Stimulated activated CD4-positive, alpha-beta T cell treated with anti-CD3 and anti-CD28 coated beads, Interleukin-1b, Interleukin-23, amount 100 ng/mL, for 1 hour (primary cell): ENCODE measurements at places on chromosomes 5 and 9.

DNA sequence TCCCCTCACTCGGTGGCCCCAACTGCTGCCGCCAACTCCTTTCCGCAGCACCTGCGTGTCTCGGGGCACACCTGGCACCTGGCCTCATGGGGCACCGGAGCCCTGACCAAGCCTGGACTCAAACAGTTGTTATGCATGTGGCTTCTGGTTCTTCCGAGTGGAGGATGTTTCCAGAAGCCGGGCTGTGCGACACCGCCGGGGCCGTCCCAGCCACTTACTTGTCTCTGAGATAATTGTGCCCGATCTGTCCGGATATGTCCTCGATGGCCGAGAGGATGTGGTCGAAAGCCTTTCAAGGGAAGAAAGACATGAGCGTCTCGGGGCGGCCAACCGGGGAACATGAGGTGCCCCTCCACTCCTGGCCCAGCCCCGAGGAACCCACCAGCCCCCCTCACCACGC is 38.4 kb downstream of the EXOC3 start:
- no peak for DNase-seq

DNA sequence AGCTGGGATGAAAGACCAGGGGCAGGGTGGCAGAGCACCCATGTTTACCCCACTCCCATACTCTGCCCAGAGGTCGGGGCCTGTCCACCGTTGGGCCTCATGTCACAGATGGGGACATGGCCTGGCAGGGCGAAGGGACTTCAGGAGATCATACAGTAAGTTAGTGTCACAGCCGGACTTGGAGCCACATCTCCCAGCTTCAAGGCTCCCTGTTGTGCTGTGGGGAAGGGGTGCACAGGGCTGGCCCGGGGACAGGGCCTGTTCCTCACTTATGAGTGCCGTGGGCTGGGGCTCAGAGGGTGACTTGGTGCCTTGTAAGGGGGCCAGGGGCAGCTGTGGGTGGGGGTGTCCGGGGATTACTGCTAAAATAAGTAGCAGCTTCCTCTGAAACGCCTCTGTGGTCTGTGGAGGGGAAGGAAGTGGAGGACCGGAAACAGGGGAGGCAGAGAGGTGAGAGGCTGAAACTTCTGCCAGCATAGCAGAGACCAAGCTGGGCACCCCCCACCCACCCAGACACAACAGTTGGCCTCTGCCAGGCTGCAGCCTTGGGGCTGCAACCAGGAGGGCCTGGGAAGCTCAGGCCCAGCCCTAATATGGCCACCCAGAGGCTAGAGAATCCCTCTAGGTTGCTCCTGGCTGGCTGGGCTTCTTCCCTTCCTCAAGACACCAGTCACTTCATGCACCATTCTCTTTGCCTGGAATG is 41.1 kb upstream of the NEK6 start:
- DNase-seq: peak; percentile 17

DNA sequence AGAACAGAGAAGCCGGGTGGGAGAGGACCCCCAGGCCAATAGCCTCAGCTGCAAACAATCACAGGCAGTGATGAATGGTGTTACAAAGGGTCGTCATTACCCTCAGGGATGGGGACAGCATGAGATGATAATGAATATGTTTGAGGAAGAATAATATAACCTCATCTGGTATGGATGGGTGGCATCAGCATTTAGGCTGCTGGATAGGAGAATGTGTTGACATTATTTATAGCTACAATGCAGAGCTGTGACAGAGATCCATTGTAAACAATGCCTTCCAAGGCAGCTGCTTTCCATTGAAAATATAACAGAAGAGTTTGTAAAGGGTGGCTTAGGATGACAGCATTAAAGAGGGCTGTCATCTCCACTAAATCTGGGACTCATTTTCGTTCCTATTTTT is 365.5 kb downstream of the KCNN2 start:
- DNase-seq: no peak

DNA sequence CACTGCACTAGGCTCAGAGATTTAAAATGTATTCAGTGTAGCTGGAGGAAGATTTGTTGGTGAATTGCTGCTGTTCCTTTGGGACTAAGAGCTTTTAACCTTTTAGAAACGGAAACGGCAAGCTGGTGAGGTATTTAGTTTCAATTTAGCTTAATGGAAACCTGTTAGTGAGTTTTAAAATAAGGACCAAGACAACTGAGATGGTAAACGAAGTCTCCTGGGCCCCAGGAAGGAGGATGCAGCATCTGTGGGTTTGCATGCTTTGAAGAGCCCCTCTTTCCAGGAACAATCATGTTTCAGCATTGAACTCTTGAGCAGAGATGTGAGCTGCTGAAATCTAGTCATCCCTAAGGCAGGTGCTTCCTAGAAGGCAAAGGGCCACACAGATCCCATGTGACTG is 16.5 kb downstream of the DNAI1 start:
- no peak for DNase-seq

- DNase-seq: no peak
Observed at GRCh38 chr5:69504036-69504435, 11.4 kb downstream of the OCLN start.

DNA sequence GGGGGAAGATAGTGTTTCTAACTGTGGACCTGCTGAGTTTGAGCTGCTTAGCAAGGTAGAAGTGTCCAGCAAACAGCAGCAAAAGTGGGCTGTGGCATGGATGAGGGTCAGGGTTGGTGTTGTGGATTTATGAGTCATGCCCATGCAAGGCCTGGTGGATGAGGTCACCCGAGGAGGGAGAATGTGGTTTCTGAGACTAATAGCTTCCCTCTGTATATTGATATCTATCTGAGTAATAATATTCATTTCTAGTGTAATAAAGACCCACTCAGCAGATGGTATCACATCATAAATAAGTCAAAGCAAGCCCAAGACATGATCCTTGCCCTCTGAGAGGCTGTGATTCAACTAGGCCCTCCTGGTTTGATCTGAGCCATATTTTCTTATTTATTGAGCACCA is 597.8 kb upstream of the CLINT1 start:
- DNase-seq: no peak

DNA sequence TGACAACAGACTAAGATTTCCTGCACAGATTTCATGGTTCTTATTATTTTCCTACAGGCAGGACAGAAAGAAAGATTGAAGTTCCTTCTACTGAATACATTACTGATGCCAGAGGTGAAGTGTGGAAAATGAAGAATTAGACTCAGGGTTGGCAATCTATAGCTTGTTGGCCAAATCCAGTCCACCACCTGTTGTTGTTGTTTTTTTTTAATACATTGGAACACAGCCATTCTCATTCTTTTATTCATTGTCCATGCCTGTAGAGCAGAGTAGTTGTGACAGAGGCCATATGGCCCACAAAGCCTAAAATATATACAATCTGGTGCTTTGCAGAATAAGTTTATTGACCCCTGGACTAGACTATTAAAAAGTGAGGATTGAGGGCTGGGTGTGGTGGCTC is 5.8 kb upstream of the PLPPR1 start:
- no peak for DNase-seq

DNA sequence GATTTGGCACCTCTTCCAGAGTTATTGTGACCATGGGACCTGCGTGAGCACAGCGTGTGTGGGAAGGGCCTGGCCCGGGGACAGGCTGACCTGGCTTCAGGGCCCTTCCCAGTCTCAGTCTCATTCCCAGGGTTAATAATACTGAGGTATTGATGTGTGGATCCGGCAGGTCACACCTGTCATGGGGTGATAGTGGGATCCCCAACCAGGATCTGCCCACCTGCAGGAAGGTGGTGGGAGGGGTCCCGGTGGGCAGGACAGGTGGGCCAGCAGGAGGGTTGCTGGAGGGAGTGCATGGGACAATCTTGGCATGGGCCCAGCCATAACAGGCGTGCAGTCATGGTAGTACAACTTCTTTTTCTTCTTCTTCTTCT is 55.4 kb downstream of the COL15A1 start:
- DNase-seq: no peak

DNA sequence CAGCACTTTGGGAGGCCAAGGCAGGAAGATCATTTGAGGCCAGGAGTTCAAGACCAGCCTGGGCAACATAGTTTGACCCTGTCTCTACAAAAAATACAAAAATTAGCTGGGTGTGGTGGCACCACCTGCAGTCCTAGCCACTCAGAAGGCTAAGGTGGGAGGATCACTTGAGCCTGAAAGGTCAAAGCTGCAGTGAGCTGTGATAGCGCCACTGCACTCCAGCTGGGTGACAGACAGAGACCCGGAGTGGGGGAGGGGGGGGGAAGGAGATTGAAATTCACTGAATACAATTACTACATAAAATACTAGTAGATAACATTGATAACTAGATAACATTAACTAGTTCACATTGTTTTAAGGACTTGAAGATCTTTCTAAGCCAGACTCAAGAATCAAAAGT is 345.6 kb downstream of the BNC2 start:
- no peak for DNase-seq

GRCh38 chr9:87433853-87434252 is 63.8 kb upstream of the DAPK1 start:
- no peak for DNase-seq

- no peak for DNase-seq
Observed at GRCh38 chr9:89817151-89817950, 212.5 kb downstream of the GADD45G start.

GRCh38 chr9:21994556-21995005 is at the start of gene CDKN2B-AS1:
TSS of gene CDKN2B-AS1 (plus strand) at chr9:21994791.
- DNase-seq: no peak

GRCh38 chr5:132396589-132397031 is 27.1 kb downstream of the SLC22A5 start:
- DNase-seq: no peak

DNA sequence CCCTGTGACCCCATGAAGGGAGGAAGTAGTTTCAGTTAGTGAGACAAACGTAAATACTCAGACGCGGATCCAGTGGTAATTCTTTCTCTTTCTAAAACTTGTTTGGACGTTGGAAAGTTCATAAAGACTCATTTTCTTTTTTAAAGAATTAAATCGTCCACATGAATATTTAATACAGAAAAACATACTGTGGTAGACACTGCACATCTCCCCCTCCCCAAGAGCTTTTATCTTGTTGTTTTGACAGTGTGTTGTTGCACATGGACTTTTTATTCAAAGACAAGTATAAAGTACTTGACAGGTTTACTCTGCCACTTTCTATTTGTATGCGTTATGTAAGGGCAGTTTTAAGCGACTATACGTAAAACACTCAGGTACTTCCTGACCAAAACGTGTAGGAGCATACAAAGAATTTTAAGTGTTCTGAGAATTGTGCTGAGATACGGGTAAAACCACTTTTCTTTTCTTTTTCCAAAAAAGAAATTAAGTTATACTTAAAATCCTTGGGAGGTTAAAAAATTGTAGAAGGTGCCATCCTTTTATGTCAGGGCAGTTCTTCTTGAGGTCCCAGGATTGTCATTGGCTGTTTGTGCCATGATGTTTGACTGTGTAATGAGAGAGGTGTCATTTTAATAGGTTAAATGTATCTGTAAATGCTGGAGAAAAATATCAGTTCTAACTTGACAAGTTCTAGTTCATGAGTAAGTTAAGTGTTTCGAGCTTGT is 1.3 kb downstream of the NIPBL start:
- no peak for DNase-seq

DNA sequence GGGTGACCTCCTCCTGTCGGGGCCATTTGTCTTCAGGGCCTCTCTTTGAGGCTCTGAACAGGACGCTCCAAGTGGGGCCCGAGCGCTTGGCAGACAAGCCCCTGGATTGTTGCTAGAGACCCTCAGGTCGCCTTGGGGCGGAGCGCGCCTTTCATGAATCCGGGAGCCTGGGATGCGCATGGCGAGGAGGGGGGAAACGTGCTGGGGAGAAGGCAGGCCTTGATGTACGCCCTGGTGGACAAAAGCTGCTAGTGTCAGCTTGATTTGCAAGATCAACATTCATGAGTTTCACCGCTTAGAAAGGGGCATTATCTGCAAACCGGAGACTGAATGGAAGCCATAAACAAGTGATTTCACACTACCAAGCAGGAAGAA is 226.3 kb downstream of the SMARCA2 start:
- DNase-seq: no peak

DNA sequence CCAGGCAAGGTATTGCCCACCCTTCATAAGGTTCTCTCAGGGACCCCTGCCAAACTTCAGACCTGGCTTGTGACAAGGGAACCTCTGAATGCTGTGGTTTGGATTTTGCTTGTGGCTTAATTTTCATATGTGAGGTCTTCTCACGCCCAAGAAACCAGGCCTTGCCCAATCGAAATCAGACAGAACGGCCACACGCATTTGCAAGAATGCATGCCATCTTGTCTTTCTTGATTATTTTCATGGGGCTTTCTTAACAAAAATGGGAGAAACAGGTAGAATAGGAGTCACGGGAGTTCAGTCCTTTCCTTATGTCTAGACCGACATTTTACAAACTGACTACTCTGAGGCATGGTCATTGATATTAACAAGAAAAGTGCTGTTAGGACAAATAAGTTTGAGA is 170.2 kb upstream of the PAPPA start:
- DNase-seq: no peak

GRCh38 chr5:119322312-119322947 is 33.4 kb upstream of the TNFAIP8 start:
- DNase-seq: no peak

GRCh38 chr5:147509041-147509709 is 693 bp downstream of the DPYSL3 start:
- no peak for DNase-seq

- DNase-seq: no peak
Observed at GRCh38 chr5:19959830-19960384, 28.1 kb downstream of the CDH18 start.

GRCh38 chr5:149485655-149486615 is 65.3 kb downstream of the CSNK1A1 start:
- DNase-seq: no peak

DNA sequence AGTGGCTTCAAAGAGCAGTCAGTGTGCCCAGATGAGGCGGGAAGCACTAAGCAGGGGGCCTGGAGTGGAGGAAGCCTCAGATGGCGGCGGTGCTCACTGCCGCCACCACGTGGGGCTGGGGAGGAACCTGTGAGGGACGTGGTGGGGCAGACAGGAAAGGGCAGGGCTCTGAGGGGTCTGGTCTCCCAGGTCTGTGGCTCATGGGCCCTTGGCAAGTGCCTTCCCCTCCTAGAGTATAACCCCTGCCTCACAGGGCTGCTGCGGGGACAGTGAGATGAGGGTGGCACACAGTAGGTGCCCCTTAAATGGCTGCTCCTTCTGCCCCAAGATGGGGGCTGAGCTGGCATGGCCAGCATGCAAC is 26.6 kb downstream of the NR5A1 start:
- no peak for DNase-seq

DNA sequence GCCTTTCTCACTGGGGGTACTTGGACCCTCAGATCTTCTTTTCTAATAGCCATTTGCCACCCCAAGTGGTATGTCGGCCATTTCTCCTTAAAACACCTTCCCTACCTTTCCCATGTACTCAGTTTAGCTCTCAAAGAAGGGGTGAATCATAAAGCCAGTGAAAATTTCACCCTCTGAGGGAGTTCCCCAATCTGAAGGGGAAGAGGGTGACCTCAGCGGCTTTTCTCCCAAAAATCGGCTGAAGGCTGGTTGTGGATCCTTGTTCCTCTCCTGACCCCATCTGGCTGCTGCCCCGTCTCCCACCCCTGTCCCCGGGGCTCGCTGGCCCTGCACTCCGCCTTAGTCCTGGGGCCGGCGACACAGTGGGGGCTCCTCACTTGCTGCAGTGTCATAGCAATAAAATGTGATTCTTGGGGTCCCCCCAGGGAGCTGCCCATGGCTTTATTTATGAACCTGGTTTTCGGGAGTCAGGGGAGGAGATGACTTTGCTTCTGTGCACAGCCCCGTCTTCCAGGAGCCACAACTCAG is 17.3 kb upstream of the LTC4S start:
- no peak for DNase-seq
